ENCODE measurements at places on chromosomes 2 and 18.
A peak's percentile ranks its signal among the peaks of the same experiment; 100 is the strongest.

- no peak for DNase-seq
Measured at GRCh38 chr2:209348433-209348832, 75.4 kb upstream of the MAP2 start.

- peak; percentile 53 for DNase-seq
Measured at GRCh38 chr2:10124538-10125045, 2.1 kb downstream of the RRM2 start.

DNA sequence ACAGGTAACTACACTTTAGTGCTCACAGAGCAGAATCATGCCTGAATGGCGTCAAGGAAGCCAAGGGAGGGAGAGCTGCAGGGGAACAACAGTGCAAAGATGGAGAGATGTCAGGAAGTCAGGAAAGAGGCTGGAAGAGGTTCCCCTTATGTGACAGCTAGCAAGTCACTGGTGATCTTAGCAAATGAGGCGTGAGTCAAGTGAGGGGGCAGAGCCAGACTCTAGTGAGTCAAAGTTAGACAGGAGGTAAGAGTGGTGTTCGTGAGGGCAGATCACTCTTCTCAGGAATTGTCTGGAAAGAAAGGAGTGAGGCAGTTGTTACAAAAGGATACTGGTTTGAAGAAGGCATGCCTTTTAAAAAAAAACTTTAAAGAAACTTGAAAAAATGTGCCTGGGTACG lies 87.1 kb downstream of the MEP1B start:
- no peak for DNase-seq

DNA sequence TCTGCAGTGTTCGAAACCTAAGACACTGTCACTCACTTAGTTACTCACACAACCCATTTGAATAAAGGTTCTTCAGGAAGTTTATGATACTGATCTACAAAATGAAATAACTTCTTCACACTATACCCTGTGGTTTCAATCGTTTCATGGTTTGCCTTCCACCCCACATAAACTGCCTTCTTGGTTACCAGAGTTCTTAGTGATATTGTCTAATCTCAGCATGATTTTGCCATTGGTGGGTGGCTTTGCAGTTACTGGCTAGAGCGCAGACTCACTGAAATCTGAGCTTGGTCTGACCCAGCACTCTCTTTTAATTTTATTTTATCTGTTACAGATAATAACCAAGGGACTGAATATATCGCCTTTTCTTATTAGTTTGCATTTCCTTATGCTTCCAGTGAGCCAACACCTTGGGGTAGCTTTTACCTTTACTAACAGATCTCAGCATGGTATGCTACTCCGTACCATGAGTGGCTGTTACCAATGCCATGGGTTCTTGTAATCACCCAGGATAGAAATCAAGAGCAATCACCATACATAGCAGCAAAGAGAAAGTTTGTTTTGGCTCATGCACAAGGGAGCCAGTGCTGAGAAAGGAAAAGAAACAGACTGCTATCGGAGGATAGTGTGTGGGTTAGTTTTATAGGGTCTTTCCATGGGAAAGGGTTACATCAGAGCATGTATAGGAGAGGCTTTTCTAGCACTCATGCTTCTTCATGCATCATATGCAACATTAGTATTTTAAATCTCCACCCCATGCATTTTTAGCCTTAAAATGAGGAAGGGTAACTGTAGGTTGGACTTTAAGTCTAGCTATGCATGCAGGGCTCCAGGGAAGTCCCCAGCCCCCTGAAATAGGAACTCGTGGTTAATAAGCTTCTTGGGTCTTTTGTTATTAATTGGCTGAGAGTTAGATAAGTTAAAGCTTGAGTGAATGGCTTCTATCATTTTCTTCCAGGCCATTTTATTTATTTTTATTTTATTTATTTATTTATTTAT lies 33.3 kb downstream of the ANXA4 start:
- DNase-seq, result peak; percentile 31

DNA sequence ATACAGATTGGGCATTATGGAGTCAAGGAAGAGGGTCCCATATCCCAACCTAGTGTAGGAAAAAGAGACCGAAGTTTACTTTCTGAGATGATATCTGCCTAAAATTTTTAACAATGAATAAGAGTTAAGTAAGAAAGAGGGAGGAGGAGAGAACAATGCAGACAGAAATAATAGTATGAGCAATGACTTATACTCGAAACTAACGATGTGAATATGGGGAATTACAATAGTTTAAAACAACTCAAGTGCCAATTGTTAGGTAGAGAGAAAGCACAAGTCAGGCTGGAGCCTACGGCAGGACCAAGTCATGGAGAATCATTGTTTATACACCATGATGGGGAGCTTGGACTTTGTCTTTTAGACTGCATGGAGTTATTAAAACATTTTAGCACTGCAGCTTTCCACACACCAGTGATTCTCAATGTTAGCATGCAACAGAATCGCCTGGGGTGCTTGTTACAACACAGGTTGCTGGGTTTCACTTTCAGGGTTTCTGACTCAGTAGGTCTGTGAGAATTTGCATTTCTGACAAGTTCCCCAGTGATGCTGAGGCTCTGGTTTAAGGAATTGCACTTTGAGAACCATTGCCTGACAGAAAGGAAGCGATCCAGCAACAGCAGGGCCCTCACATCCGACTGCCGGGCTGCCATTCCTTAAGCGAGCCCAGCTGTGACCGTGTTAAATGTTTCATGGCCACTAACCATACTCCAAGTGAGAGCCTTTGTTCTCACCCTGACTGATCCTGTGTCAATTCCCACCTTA lies 511.2 kb downstream of the DCDC2C start:
- DNase-seq, result no peak
